ENCODE measurements at places on chromosomes 3 and 15.

DNA sequence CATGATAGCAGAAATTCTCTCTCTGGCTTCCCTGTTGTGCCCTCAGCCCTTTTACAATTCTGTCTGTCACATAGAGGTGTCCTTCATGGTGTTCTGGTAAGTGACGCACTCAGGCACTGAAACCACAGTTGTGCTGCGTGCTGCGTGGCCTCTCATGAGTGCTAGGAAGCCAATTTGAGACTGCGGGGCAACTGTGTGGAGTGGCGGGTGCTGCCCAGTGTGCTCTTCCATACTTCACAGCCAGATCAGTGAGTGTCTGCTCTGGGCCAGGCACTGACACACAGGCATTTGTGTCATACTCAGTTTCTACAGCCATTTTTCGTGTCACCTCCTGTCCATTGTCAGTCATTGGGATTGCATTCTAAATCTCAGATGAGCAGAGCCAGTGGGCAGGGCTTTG lies 133.1 kb upstream of the PLXNA1 start:
- no peak for DNase-seq

- no peak for DNase-seq
These were observed 1.4 kb downstream of the IGF1R start for GRCh38 chr15:98649472-98650416.

GRCh38 chr15:92438471-92438870 lies 44.8 kb downstream of the ST8SIA2 start:
- DNase-seq, result no peak

GRCh38 chr3:114401346-114401745 lies 107.5 kb downstream of the TIGIT start:
- DNase-seq, result no peak

- no peak for DNase-seq
These were observed 357.4 kb upstream of the CDIN1 start for GRCh38 chr15:36221992-36222391.

DNA sequence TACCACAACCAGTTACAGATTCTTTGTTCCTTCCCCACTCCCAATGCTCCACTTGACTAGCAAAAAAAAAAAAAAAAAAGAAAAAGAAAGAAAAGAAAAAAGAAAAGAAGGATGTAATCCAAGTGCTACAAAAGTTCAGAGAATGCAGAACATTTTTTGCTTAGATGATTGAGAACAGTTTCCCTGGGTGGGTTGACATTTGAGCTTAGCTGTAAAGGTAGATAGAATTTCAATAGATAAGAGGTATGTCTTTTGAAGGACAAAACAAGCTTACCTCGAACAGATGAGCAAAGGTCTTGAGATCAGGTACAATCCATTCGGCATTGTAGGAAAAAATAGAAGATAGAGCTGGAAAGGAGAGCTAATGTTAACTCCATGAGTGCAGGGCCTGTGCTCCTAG lies 344.6 kb upstream of the NECTIN3 start:
- no peak for DNase-seq

GRCh38 chr3:134008630-134009156 lies 21.0 kb downstream of the SLCO2A1 start:
- no peak for DNase-seq

GRCh38 chr3:31124373-31124772 lies 229.9 kb upstream of the GADL1 start:
- no peak for DNase-seq

GRCh38 chr3:177692304-177692975 lies 495.2 kb upstream of the TBL1XR1 start:
- no peak for DNase-seq

DNA sequence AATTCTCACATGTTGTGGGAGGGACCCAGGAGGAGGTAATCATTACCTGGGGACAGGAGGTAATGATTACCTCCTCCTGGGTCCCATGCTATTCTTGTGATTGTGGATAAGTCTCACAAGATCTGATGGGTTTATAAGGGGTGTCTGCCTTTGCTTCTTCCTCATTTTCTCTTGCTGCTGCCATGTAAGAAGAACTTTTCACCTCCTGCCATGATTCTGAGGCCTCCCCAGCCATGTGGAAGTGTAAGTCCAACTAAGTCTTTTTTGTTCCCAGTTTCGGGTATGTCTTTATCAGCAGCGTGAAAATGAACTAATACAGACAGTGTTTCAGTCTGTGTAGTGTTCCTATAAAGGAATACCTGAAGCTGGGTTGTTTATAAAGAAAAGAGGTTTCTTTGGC lies 13.1 kb upstream of the KCTD6 start:
- DNase-seq, result no peak
